ENCODE measurements at places on chromosomes 11 and 22.
A peak's percentile ranks its signal among the peaks of the same experiment; 100 is the strongest.

DNA sequence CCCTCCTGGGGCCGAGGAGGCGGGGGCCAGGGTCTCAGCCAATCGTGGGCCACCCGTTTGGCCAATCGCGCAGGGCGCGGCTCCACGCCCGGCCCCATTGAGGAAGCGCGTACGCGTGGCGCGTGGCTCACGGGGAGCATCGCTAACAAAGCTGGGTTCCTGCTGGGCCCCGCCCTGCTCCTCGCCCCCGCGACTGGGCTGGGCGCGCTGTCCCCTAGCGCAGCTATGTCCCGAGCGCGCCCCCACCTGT is 614 bp upstream of the ASCL2 start:
- DNase-seq, result no peak

DNA sequence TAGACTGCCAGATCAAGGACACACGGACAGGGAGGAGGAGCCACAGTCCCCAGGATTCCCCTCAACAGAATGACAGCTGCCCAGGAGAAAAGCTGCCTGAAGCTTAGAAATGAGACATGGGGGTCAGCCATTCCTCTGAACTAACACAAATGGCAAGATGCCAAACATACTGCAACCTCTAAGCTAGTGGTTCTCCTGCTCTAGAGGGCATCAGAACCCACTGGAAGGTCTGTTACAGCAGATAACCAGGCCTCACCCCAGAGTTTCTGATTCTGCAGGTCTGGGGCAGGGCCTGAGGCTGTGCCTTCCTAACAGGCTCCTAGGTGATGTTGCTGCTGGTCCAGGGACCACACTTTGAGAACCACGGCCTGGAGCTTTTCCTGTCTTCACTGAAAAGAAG is 28.6 kb upstream of the BID start:
- no peak for DNase-seq

DNA sequence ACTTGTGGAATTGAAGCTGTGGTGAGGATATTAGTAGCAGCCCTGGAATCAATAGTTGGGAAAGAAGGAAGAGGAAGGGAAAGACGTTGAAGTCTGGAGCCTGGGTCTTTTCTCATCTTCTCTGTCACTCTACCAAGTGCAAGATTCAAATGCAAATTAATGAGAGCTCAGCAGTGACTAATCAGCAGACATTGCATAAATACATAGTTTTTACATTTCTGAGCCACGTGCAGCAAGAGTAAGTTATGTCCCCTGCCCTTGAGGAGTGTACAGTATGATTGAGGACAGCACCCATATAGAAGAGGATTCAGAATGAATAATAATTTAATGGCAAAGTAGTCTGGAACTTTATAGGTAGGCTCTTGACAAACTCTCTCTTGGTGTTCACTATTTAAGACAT is 23.8 kb downstream of the CTR9 start:
- no peak for DNase-seq

- DNase-seq, result no peak
Measured at GRCh38 chr11:82898241-82898640, 2.0 kb downstream of the PRCP start.

DNA sequence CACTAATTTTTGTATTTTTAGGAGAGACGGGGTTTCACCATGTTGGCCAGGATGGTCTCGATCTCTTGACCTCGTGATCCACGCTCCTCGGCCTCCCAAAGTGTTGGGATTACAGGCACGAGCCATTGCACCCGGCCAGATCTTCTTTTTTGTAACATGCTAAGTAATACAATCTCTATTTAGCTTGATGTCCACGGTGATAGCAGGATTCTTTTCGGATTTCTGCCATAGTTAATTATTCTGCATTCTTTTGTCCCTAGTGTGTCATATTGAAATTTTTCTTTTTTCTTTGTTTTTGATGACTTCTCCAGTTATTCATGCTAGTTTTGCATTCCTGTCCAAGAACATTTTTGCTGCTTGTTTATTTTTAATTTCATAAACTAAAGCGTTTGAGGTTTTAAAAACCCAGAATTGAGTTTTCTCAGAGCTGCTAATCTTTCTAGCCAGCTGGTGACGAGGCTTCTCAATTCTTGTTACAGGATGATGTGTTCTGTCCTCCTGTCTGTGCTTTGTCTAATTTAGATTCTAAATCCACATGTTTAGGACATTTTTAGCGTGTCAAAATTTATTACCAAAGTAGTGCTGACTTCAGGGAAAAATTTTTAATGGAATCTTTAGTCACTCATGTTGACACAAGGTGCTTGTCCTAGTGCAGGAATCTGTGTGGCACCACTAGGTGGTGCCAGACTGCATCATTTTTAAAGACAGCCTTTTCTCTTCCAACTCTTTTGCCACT is 21.8 kb downstream of the NF2 start:
- no peak for DNase-seq

DNA sequence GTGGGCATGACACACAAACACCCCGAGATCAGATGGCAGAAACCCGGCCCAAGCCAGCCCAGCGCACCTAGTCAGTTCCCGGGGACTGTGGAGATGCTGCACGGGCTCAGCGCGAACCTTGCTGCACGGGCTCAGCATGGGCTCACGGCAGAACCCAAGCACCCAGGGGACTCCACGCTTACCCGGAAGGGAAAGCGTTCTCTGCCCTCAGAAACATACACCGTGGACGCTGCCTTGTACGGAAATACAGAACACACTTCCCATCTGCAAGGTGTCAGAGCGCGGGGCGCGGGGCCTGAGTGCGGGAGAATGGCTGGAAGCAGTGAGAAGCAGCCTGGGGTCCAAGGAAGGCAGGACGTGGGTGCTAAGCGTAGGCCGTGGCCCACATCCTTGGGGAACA is 319.9 kb downstream of the NTM start:
- DNase-seq, result no peak

DNA sequence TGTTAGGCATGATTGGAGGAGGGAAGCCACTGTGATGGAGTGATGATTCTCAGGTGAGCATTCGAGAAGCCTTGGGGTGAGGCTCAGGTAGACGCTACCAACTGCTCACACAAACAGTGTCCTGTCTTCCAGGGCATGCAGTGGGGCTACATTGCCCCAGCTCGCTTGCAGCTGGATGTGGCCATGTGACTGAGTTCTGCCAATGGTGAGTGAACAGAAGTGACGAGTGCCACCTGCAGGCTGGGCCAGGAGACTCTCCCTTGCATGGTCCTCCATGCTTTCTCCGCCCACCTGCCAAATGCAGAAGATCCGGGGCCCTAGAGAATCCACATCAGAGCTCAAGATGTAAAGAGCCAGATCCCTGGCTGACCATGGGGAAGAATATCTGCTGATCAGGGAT is 195.9 kb downstream of the BCR start:
- DNase-seq, result no peak

DNA sequence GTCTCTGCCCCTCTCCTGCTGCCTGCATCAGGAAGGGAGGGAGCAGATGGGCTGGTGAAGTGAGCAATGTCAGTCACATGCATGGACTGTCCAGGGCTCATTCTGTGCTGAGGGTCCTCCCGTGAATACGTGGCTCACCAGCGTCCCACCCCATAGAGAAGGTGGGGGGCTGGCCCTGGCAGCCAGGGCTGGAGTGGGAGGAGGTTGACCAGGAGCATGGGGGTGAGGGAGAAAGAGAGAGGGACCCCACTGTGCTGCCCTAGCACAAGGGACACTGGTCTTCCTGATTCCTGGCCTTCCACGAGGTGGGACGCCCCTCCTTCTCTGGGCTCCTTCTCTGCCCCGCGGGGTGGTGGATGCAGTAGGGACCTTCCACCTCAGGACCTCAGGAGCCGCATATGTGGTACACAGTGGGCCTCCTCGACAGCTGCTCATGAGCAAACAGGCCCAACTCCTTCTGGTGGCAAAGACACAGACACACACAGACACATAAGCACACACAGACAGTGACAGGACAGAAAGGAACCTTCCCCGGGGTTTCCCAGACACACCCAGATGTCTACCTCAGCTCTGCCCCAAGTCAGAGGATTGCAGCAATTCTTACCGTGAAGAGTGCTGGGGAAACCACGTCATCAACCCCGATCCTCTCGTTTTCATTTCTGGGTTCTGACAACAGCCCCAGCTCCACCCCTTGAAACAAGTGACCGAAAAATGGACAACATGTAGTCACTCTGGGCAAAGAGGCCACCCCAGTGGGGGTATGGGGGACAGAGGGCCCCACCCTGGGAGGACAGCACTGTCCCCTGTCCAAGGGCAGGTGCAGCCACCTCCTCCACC is 3.6 kb upstream of the APOBEC3A start:
- no peak for DNase-seq

GRCh38 chr22:22748297-22748743 is 103.9 kb downstream of the GGTLC2 start:
- DNase-seq, result peak; percentile 19

DNA sequence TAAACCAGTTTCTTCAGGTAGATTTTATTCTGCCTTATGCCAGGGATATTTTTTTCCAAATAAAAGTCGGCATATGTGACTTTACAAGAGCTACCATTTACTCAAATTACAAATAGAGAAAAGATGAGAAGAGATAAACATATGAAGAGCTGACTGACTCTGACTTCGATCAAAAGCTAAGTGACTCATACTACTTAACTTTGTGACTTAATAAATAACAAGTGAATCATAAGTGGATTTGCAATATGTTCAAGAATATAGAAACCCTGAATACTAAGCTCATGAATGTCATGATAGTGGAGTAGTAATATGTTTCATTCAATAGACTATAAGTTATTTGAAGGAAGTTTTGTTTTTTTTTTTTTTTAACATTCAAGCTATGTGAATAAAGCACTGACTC is 130.5 kb upstream of the ANO3 start:
- no peak for DNase-seq

GRCh38 chr22:32623943-32624342 is 149.3 kb downstream of the FBXO7 start:
- DNase-seq, result no peak

- DNase-seq, result no peak
Measured at GRCh38 chr11:69529001-69529400, 47.5 kb downstream of the LINC01488 start.

GRCh38 chr11:28713850-28714249 is 605.7 kb downstream of the METTL15 start:
- no peak for DNase-seq

GRCh38 chr22:44426981-44427380 is 71.1 kb downstream of the RTL6 start:
- DNase-seq, result no peak

DNA sequence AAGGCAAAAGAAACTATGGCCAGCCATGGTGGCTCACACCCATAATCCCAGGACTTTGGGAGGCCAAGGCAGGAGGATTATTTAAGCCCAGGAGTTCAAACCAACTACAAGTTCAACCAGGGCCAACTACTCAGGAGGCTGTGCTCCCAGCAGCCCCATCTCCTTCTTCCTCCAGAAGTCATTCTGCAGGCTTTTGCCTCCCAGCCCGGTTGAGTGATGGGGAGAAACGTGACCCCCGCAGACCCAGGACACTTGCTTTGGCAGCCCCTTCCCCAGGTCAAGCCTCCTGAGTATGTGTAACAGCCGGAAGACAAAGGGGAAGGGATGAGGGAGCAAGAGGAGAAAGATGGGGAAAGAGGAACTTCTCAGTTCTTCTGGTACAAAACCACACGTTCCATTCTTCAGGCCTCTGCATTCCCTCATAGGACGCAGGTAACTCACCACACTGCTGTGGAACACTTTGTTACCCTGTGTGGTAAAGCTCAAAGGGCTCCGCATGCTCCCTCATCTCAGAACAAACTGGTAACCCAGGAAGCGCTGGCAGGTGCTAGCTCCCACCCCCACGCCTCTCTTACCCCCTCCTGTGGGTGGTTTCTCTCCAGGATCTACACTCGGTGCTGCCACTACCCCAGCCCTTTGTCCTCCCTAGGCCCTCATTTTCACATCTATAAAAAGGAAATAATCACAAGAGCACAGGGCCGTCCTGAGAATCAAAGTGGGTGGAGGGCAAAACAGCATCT is 4.0 kb downstream of the SULT4A1 start:
- DNase-seq, result no peak

All from effector CD4-positive, alpha-beta T cell (primary cell).